ENCODE measurements at places on chromosomes 4 and X. TPM values are rescaled to one million over a fixed set of nuclear protein-coding genes. Genes with fewer than 3 reads are reported as not detected.

CENPVL3 gene
- polyA plus RNA-seq, result not detected

DUSP9 gene
- 0.90 TPM for polyA plus RNA-seq

TMSB15C gene
- polyA plus RNA-seq, result not detected

HMGB3 gene
- polyA plus RNA-seq, result 46.7 TPM

VCX3A gene
- polyA plus RNA-seq, result not detected

ZDHHC9 gene
- 25.6 TPM for polyA plus RNA-seq

FAAH2 gene
- 7.6 TPM for polyA plus RNA-seq

DDX3X gene
- polyA plus RNA-seq, result 48.4 TPM

NALF2 gene
- polyA plus RNA-seq, result 0.18 TPM

TLR10 gene
- polyA plus RNA-seq, result 0.06 TPM

SHOX gene
- not detected for polyA plus RNA-seq

PAGE2 gene
- polyA plus RNA-seq, result not detected

ADAMTS3 gene
- polyA plus RNA-seq, result 0.12 TPM

TMEM175 gene
- polyA plus RNA-seq, result 26.3 TPM

PSAPL1 gene
- not detected for polyA plus RNA-seq

RBPJ gene
- 8.0 TPM for polyA plus RNA-seq

Measured in liver (tissue), 10 donors.